Stimulated activated CD8-positive, alpha-beta memory T cell treated with anti-CD3 and anti-CD28 coated beads, Interleukin-2, amount 100 ng/mL, for 48 hours (primary cell): ENCODE measurements at places on chromosomes 3 and 15.

GRCh38 chr3:110413266-110413665 is 658.4 kb upstream of the NECTIN3 start:
- no peak for DNase-seq

DNA sequence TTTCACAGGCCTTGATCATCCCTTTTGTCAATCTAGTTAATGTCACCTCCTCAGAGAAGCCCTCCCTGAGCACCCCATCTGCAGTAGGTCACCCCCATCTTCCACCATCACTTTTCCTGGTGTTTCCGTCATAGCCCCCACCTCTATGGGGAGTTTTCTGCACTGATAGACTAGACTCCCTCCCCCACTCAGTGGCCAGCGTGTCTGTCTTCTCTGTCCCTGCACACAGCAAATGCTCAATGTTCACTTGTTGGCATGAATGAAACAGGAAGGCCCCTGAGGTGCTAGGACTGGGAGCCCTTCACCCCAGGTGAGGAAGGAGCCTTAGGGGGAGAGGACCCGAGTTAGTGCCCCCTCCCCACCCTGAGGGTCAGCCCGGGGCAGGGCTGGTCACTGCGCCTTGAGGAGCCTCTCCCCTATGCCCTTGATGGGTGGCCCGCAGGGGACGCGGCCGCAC is 15.8 kb upstream of the FANCD2 start:
- no peak for DNase-seq

GRCh38 chr3:976006-976405 is 116.8 kb upstream of the CNTN6 start:
- no peak for DNase-seq

DNA sequence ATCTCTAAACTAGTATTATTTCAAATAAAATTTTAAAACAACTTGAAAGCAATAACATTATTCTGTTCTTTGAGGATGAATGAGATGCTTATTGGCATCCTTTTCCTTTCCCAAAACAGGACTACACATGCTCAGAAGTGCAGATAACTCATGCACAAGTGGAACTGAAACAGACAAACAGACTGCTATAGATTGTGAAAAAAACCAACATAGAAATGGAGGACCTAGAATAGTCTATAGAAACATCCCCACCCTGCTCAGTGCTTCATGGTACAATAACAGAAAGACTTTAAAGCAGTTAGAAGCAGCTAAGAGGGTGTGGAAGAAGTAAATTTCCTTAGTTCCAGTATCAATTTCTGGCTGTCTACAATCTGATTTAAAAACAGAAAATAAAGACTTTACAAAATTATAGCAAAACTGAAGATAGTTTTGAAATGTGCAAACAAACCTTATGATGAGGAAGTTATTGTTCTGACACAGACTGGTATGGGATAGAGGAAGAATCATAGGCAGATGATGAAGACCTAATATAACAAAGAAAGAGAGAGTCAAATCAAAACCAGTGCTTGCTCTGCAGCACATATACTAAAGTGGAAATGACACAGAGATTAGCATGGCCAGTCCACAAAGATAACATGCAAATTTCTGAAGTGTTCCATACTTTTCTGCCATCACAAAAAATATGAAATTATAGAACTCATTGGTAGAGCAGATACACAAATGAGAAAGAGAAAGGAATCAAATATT is 1025.4 kb downstream of the SQOR start:
- no peak for DNase-seq

DNA sequence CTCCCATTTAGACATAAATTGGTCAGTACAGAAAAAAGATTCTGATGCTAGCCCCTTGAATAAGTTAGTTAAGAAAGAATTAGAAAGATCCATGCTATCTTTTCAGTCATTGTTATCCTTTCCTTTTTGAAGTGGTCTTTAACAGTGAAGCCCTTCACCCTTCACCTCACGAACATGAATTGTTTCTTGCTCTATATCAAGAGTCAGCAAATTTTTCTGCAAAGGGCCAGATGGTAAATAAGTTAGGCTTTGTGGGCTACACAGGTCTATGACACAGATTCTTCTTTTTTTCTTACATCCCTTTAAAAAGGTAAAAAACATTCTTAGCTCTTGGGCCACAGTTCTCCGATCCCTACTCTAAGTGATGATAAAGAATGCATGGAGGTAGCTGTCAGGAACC is 74.9 kb downstream of the DMXL2 start:
- DNase-seq: no peak

- DNase-seq: no peak
These were observed 82.1 kb upstream of the POMGNT2 start for GRCh38 chr3:43187836-43188479.

- no peak for DNase-seq
These were observed 96.8 kb upstream of the PROK2 start for GRCh38 chr3:71881732-71882131.

- no peak for DNase-seq
These were observed 21.3 kb downstream of the HOMER2 start for GRCh38 chr15:82931221-82931620.

DNA sequence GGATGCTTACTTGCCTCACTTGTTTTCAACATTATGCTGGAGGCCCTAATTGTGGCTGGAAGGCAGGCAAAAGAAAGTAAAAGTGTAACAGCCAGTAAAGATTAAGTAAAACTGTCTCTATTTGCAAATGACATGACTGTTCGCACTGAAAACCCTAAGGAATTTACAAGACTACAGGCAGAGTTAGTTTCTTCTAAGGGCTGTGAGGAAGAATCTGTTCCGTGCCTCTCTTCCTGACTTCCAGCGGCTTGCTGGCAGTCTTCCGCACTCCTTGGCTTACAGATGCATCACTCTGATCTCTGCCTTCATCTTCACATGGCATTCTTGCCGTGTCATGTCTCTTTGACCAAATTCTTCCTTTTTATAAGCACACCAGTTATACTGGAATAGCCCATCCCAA is 86.1 kb downstream of the DLG1 start:
- DNase-seq: no peak

DNA sequence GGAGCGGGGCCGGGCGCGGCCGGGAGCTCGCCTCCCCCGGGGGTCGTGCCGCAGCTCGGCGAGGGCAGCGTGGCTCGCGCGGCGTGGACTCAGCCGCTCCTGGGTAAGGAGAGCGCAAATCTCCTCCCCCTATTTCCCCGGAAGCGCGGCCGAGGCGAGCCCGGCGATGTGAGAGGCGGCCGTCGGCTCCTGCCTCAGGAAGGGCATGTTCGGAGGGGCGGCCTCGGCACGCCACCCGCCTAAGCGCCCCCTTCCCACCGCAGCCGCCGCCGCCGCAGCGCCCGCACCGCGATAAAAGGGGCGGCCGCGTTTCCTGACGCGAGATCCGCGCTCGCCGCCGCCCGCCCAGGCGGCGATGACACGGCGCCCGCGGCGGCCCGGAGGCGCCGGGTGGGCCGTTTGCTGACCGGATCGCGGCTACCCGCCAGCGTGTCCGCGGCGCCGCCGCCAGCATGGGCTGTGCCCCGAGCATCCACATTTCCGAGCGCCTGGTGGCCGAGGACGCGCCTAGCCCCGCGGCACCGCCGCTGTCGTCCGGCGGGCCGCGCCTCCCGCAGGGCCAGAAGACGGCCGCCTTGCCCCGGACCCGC is at the start of gene PDE8A:
PDE8A (plus strand) TSS at position 146 of the 590 bp plus-strand sequence; CDS start at position 453, 307 bp downstream.
- peak; percentile 33 for DNase-seq

DNA sequence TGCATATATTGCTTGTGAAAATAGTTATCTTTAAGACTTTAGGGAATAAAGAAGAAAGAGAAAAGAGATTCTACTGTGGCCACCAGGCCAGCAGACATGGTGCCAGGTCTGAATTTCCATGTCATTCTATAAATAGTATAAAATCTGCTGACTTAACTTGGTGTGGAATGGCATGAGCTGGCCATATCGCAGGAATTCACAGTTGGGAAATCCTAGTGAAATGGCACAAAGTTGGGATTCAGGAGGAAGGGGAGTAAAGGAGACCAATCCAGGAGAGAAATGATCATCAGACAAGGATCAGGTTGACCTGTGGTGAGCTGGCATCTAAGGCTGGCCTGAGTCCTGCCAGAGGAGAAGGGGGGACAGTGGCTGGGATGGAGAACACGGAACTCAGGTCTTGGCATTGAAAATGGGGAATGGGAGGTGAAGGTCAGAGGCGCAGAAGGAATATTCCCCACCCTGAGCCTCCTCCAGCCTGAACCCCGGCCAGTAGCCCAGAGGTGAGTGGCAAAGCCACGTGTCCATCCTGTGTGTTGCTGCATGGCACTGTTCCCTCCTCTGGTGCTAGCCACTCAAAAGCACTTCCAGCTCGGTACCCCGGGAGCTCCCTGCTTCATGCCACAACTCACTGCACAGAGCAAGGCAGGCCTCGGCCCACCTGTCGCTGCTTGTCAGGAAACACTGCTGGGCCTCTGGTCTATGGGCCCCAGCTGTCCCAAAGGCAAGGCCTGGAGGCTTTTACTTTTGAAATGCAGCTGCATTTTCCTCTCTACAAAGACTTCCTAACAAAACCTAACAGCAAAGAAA is 51.4 kb downstream of the SSUH2 start:
- DNase-seq: no peak

- DNase-seq: no peak
These were observed 1559.3 kb upstream of the GBE1 start for GRCh38 chr3:83320726-83321125.

GRCh38 chr3:58012302-58012701 is 4.1 kb downstream of the FLNB start:
- no peak for DNase-seq

DNA sequence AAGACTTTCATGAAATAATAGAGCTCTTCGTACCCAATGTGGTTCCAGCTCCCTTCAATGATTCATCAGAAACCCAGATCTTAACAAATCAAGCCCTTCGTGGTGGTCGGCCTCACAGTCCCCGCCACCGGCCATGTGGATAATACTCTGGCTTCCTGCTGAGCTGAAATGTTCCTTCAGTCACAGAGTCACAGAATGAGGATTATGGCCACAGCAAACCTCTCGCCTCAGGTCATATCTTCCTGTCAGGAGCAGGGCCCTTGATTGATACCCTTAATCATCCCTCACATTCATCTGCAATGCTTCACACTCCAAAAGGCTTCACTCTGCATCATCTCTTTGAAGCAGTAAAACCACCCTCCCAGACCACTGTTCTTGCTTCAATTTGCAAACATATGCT is 452.6 kb downstream of the OCA2 start:
- no peak for DNase-seq

GRCh38 chr3:61960976-61961375 is 399.6 kb downstream of the PTPRG start:
- DNase-seq: no peak

GRCh38 chr15:90647326-90647725 is 69.8 kb upstream of the BLM start:
- no peak for DNase-seq

DNA sequence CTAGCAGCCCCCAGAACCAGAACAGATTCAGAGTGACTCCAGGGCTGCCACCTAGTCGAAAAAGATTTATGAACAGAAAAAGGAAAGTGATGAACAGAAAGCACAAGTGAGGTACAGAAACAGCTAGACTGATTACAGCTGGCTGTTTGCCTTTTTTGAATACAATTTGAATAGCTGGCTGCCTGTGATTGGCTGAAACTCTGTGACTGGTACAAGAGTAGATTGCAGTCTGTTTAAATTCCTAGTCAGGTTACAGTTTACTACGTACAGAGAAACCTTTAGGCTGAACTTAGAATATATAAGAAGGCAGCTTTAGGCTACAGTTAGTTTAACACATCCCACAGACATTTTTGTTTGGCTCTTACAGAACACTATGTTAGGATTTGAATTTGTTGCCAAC is 10.0 kb downstream of the CCDC13 start:
- DNase-seq: no peak

DNA sequence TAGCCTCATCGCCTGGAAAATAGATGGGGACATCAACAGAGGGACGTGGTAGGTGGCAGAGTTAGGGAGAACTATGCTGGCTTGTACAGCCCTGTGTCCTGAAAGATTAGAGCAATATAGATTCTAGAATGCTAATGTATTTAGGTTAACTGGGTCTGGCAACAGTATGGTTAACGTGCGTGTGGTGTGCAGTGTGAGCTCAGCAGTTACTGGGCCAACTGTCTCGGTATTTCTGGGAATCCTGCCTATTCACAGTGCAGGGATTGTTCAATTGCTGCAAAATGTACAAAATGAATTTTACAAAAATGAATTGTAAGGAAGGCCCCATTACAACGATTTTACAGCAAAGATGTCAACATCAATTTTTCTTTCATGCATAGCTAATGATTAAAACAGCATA is 20.6 kb downstream of the MEIS2 start:
- no peak for DNase-seq

GRCh38 chr3:41405466-41405865 is 206.2 kb downstream of the CTNNB1 start:
- DNase-seq: no peak

DNA sequence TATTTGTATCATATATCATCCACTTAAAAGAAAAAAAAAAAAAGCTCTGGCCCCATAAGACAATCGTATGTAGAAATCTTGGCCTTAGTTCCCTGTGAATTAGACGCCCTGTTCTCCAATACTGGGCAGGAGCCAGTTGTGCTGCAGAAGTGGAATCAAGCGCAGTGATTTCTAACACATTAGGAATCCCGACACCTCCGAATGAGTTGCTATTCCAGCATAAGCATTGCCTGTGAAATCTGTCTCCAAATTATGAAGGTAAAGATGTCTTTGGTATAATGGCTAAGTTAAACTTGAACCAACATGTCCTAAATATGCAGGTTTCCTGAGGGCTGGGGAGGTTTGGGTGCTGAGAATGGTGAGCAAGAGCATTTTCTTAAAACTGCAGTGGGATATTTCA is 199.4 kb upstream of the ARRDC4 start:
- no peak for DNase-seq

GRCh38 chr3:131981323-131981722 is 53.5 kb downstream of the CPNE4 start:
- DNase-seq: no peak

DNA sequence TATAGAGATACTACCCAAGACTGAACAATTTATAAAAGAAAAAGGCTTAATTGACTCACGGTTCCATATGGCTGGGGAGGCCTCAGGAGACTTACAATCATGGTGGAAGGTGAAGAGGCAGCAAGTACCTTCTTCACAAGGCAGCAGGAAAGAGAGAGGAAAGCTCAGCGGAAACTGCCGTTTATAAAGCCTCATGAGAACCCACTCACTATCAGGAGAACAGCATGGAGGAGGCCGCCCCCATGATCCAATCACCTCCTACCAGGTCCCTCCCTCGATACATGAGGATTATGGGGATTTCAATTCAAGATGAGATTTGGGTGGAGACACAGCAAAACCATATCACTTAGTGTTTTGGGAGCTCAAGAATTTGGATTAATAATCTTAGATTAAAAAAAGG is 240.2 kb downstream of the UACA start:
- no peak for DNase-seq

- no peak for DNase-seq
These were observed 56.7 kb upstream of the MAGI1 start for GRCh38 chr3:66095295-66096001.

DNA sequence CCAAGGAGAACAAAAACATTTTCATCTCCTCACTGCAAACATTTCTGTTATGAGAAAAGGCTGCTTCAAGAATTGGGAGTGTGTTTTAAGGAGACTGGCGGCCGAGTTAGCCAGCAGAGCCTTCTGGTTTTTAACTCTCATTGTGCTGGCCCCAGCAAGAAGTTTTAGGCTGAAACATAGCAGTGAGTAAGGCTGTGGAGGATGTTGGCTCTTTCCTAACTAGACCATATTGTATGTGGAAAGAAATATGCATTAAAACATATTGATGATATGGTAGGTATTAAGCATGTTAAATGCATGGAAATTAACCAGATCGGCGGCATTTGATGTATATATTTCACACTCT is 90.7 kb downstream of the TIGIT start:
- no peak for DNase-seq
